Amygdala (tissue), 56 donors: ENCODE measurements at places on chromosomes 16 and 17.

DNA sequence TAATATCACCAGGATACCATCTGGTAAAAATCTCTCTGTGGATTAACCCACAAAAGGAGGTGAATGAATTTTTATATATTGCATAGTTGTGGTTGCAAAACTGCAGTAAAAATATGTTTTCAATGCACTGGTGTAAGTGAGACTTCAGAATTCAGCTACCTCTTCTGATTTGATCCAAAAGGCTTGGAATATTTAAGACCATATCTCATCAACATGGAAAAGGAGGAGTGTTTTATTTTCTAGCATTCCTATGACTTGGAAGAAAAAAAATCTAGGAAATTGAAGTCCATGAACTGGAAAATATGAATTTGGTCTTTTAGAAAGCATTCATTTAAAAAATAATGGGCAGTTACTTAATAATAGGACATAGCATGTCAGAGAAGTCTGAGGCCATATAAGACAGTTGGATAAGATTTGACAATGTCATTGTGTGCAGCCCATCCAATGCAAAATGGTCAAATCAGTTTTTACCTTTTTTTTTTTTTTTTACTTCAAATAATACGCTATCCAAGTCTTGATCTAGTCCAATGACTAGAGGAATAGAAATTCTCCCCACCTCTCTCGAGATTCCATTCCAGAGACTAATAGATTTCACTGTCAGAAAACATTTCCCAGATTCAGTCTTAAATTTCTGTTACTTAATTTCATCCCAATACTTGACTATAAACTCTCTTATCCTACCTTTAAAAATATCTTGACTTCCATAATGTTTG, 364.9 kb upstream of the PMFBP1 start:
- DNase-seq, result no peak

DNA sequence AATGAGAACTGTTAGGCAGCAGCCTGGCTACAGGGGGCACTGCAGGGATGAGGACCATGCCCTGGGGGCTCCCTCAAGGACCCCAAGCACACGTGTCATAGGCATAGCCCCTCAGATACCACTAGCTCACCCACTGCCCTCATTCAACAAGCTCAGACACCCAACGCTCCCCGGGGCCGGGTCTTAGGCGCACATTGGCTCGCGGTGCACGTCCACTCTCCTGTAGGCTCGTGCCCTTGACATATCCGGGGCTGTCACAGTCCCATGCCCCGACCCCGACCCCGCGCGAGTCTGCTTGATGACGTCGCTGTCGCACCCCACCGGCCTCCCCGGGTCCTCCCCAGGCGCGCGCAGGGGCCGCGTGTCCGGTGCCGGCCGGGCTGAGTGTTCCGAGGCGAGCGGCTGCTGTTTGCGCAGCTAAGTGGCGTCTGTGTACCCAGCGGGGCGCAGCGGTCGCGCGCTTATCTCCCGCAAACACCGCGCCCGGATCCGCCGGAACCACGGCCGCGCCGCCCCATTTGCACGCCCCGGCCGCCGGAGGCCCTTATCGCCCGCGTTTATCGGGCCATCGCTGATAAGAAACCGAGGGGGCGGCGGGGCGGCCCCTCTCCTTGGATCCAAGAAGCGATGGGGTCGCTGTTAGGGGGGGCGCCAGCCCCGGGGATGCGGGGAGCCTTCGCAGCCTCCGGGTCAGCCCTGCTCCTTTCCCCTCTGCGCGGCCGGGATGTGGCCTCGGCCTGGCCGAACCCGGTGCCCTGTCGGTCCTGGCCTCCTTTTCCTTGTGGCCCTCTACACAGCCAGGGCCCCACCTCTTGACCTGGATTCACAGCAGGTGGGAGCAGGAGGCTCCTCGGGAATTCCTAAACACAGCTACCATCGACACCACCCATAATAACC, 20.7 kb upstream of the NAGS start:
- DNase-seq, result no peak

DNA sequence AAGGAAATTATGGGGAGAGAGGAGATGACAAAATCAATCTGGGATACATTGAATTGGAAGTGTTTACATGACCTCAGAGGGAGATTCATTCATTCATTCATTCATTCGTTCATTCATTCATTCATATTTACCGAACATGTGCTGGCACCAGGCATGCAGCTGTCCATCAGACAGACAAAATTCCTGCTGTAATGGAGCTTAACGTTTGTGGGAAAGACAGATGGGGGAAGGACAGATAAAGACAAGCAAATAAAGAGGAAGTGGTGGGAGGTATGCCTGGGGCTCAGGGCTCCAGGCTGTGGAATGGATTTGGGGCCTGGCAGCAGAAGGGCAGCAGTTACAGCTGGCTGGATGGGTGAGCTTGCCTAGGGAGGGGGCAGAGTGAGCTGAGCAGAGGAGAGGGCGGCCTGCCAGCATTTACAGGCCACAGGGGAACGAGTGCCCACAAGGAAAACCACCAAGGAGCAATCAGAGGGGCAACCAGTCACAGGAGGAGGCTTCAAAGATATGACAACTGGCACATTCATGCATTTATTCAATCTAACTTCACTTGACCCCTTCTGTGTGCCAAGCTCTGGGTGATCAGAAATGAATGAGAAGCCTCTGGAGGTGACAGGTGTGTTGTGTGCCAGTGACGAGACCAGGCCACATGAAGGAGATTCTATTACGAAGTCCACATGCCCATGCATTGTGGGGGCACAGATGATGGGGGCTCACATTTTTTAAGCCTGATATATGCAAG, 48.5 kb downstream of the ARHGAP27 start:
- no peak for DNase-seq

GRCh38 chr16:72988569-72988968, 59.4 kb downstream of the ZFHX3 start:
- no peak for DNase-seq

DNA sequence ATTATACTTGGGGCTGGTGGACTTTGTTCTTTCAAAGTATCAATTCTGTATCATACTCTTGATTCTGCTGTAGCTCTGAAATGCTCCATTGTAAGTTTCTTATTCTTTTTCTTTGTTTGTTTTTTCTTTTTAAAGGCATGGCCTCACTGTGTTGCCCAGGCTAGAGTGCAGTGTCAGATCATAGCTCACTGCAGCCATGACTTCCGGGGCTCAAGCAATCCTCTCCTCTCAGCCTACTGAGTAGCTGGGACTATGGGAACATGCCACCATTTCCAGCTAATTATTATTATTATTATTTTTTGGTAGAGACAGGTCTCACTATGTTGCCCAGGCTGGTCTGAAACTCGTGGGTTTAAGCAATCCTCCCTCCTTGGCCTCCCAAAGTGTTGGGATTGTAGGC, 38.9 kb upstream of the METTL9 start:
- no peak for DNase-seq

GRCh38 chr16:800834-801511, 439 bp upstream of the GNG13 start:
- DNase-seq, result no peak

- no peak for DNase-seq
These were observed 5.0 kb downstream of the GRB2 start for GRCh38 chr17:75400326-75400939.

DNA sequence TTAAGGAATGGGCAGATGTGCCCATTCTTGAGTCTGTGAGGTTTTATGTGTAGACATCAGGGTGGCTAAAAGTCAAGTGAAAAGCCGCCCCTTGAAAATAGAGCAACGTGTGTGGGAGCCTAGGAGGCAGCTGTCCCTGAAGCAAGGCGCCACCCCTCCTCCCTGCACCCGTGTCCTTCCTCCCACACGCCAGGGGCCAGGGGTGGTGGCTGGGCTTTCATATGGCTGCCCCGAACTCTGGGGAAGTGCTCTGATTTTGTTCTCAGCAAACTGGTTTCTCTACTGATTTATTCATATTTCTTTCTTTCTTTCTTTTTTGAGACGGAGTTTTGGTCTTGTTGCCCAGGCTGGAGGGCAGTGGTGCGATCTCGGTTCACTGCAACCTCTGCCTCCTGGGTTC, 4.7 kb downstream of the ZNF750 start:
- DNase-seq, result no peak

GRCh38 chr17:7747635-7748071, 30.1 kb downstream of the DNAH2 start:
- no peak for DNase-seq

- DNase-seq, result no peak
These were observed 451.1 kb downstream of the HS3ST3B1 start for GRCh38 chr17:14752011-14752410.

- DNase-seq, result no peak
These were observed 23.6 kb downstream of the CLEC16A start for GRCh38 chr16:10967986-10968385.
